ENCODE measurements at places on chromosomes 1 and 21. TPM values are rescaled to one million over a fixed set of nuclear protein-coding genes. Genes with fewer than 3 reads are reported as not detected.

The TNFRSF1B gene
- 0.93 TPM for total RNA-seq

DNA sequence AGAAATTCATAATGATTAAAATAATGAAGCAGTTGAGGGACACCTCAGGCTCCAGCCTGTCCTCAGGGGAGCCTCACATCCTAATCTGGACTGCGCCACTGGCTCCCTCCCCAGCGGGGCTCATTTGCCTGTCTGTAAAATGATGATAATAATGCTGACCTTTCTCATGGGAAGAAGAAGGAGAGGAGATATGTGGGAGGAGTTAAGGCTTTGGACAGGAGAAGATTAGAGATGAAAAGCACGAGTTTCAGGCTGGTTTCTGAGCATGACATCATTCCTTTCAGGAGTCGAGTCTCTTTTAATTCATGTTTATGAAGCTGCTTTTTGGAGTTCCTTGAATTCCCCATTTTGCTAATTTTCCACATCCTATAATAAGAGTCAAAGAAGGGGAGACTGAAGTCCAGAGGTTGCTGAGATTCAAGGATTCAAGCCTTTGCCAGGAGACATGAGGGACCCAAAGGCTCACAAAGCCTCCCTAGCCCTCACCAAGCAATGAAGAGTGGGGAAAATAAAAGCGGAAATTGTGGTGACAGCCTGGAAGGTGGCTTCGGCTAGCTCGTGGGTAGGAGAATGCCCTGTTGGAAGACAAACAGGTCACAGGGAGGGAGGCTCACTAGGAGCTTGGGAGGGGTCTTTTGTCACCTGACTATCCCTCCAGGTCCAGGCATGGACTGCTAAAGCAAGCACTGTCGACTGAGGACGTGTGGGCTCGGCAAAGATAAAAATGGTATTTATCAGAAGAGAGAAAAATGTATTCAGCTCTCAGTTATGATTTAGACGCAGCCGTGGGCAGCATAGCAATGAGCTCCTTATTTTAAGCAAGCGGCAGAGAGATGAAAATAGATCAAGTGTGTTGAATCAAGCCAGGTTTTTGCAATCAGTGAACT lies 27.5 kb upstream of the STMN1 start:
- DNase-seq, result no peak

The CDK18 gene
- 4.4 TPM for total RNA-seq

- DNase-seq, result no peak
Observed at GRCh38 chr1:94239796-94240195, 2.4 kb upstream of the ARHGAP29 start.

GRCh38 chr1:209207126-209207700 lies 376.3 kb upstream of the CAMK1G start:
- no peak for DNase-seq

DNA sequence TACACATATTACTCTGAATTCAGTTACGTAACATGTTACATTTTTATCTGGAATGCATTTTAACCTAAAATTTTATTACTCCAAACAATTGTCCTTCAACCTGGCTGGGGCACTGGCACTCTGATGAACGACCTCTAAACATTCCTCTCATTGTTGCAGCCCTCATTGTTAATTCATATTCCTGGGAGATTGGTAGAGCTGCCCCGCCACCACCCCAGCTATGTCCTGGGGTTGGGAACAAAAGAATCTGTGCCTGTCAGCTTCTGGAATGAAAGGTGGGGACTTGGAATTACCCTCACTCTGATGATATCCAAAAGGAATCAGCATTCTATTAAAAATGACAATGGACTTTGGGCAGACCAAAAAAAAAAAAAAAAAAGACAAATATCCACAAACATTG lies 38.0 kb upstream of the DESI2 start:
- no peak for DNase-seq
